ENCODE measurements at places on chromosomes 5 and 9.

DNA sequence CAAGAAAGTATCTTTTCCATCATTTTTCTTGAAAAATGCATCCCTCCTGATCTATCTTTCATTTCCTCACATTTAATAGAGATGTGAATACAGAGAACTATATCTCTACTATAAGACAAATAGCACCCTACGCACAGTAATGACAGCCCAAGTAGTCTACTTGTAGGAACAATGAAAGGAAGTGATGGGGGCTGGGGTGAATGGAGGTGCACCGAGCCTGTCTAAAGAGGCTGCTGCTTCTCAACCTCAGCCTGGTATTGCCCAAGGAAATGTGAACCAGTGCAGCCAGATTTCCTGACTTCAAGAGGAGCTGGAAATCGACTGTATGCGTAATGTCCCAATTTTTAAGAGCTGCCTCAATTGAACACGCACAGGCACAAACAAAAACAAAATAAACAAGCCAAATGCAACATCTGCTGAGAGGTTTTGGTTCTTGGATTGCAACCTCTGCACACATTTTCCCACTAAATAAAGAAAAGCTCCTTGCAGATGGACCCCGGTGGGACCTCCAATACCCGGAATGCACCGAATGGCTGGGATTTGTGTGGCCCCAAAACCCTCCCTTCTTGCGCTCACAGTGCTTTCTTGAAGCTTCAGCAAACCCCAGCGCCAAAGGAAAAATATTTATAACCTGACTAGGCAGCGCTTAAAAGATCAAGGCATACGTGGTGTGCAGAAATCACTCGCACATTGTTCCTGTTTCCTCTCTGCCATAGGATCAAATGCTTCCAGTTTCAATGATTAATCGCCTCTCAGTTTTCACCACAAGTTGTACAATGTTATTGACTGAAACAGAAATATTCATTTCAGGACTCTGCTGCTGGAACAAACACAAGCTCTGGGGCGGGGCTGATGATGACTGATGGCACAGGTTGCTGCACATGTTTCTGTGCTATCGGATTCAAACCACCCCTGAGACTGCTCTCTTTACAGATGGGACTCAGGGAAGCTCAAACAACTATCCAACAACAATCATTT lies 68.3 kb downstream of the KCNIP1 start:
- DNase-seq: no peak

GRCh38 chr9:83155733-83156132 lies 92.8 kb upstream of the RASEF start:
- DNase-seq: no peak

GRCh38 chr5:111537141-111538024 lies 25.0 kb upstream of the STARD4 start:
- peak; percentile 78 for DNase-seq

- DNase-seq: peak; percentile 93
Measured at GRCh38 chr9:129968690-129969485, 74.1 kb downstream of the FNBP1 start.

GRCh38 chr5:55518831-55519390 lies 15.9 kb downstream of the PLPP1 start:
- no peak for DNase-seq

DNA sequence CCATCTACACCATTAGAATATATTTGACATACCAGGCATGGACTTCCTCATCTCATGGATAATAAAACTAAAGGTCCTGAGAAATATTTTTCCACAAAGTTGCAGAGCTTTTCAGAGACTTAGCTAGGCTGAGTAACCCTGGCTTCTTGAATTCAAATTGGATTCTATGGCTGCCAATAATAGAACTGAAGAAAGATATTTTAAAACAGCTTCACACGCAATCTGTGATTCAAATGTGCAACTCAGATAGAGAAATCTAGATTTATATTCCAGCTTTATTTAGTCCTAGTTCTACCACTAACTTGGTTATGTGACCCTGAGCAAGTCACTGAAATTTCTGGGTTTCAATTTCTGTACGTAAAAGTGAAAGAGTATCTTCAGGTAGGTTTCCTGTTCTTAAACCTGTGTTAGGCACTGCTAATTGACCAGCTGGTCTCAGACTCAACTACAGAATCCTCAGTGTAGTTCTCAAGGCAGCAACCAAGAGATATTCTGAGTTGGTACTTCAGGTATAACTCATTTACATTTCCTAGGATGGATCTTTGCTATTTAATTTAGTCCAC lies 235.3 kb downstream of the GABRB2 start:
- DNase-seq: no peak
